ENCODE measurements at places on chromosomes 3 and 15.

DNA sequence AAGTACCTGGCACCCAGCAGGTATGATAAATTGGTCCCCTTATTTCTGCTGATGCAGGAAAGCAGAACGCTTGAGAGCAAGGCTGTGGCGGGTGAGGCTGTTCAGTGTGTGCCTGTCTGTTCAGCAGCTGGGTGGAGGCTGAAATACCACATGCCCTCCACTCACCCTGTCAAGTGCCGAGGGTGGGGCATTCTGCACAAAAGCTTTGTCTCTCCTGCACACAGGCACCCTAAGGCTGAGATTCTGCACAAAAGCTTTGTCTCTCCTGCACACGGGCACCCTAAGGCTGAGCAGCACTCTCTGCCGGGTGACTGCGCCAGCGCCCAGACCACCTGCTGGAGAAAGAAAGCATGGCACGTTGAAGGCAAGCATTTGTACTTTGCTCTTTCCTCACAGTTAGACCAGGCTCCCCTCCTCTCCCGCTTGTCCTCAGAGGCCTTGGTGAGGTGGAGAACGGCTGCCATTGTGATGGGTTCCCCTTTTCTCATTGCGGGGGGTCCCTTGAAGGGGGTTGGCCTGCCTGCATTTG lies 97.5 kb downstream of the BDH1 start:
- DNase-seq, result no peak

DNA sequence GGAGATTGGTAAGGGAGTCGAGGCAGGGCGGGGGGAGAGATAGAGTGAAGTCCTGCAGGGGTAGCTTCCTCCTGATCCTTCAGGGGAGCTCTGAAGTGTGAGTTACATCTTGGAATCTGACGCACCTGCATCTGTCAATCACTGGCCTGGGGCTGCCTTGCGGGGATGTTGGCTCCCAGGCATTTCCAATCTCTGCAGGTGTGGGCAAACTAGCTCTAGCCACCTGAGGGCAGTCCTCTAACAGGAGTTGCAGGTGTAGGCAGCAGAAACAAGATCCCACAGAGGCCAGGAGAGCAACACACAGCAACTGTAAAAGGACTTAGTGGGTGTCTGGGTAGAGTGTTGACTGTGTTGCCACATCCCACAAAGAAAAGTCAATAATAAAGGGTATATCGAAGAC lies 63.6 kb downstream of the ZNF621 start:
- DNase-seq, result no peak

GRCh38 chr3:194654443-194654842 lies 17.5 kb downstream of the LSG1 start:
- no peak for DNase-seq

DNA sequence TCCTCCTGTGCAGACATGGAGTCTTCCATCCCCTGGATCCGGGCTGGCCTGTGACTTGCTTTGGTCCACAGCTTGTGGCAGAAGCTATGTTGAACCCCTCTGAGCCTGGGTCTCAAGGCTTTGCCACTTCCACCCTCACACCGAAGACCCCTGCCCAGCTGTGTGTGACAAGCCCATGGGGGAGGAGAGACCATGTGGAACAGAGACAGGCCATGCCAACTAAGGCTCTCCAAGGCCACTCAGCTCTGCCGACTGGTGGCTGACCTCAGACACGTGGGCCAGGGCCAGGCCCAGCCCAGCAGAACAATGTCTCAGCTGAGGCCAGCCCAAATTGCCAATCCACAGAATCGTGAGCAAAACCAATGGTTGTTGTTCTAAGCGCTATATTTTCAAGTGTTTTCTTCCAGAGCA lies 16.4 kb upstream of the CFAP100 start:
- DNase-seq, result no peak

GRCh38 chr15:70892912-70893560 lies 410 bp downstream of the LRRC49 start:
- peak; percentile 58 for DNase-seq

DNA sequence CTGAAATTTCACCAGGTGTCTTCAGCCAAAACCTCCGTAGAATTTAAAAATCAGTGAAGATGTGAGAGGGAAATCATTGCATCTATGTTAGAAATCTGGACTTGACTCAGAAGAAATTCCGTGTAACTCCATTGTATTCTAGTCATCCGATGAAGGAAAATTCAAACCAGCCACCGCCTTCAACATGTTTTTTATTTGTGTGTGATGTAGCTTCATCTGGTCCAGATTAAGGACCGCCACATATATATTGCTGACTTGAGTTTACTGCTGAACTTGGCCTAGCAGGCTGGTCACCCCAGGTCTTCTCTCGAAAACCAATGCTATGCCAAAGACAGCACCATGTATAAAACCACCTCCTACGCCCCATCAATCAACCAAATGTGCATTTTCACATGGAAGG lies 120.9 kb downstream of the FOXP1 start:
- no peak for DNase-seq

GRCh38 chr3:46383211-46383950 lies 12.6 kb downstream of the CCR5 start:
- DNase-seq, result no peak

DNA sequence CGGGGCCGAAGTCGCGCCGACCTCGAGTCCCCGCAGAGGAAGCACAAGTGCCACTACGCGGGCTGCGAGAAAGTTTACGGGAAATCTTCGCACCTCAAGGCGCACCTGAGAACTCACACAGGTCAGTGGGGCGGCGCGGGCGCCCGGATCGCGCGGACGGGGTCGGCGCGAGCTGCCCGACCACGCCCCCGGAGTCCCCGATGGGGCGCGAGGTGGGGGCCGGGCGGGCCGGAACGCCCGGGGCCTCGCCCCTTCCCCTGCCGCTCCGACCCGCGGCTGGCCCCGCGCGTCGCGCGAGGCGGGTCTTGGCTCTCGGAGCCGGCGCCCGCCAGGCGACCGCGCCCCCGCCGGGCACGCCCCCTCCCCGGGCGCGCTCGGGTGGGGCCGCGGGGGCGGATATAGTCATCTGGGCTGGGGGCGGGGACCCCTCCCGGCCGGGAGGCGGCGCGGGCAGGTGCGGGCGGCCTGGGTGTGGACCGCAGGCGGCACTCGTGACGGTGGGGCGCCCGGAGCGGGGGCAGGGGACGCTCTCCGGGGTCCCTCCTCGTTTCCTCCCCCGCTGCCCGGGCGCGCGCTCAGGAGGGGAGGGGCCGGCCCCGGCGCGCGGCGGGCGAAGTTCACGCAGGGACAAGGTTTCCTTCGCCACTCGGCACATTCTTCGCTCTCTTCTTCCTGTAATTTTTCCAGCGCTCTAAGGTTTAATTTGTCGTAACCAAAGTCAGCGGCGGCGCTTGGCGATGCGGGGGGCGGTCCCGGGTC lies 1.2 kb downstream of the KLF13 start:
- peak; percentile 69 for DNase-seq

- peak; percentile 51 for DNase-seq
These were observed 142.7 kb downstream of the NSMCE3 start for GRCh38 chr15:29126821-29127461.

- DNase-seq, result no peak
These were observed 42.2 kb upstream of the ZBTB38 start for GRCh38 chr3:141326123-141326522.

GRCh38 chr15:99487337-99487730 lies 78.5 kb upstream of the MEF2A start:
- no peak for DNase-seq

GRCh38 chr15:39194106-39194830 lies 386.6 kb upstream of the THBS1 start:
- DNase-seq, result no peak

DNA sequence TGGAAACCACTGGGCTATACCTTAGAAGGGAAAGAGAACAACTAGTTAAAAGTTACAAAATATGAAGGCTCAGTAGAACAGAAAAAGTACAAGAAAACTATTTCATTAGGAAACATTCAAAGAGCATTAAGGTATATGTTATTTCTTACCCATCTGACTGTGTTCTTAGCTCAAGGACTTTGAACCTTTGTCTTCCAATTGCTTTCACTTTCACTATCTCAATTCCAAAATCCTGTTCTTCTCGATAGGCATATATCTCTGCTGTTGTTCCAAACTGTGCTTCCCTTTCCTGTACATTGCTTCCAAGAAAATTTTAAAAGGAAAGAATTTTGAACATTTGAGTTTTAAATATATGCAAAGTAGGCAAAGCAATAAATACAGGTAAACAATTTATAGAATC lies 6.9 kb downstream of the CRBN start:
- DNase-seq, result no peak

- no peak for DNase-seq
These were observed 119.9 kb downstream of the NSMCE3 start for GRCh38 chr15:29149738-29150075.

GRCh38 chr3:130543322-130543721 lies 26.3 kb downstream of the COL6A6 start:
- no peak for DNase-seq

DNA sequence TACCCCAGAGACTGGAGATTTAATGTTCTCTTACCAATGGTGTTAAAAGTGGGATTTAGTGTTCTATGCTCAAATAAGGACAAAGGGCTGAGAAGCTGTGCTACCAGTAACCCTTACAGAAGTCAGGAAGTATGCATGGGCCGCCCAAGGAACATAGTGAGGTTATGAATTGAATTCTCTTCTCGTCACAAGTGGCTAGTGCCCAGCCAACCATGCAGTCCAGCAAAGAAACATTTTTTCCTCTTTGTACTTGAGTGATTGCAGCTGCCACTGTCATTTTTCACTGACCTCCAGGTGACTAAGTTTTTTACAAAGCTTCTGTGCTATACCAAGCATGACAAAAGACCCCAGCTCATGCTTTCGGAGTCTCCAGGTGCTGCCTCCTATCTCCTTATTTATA lies 110.6 kb upstream of the DCBLD2 start:
- DNase-seq, result no peak

- no peak for DNase-seq
These were observed 44.6 kb downstream of the PTPN23 start for GRCh38 chr3:47425383-47425778.

DNA sequence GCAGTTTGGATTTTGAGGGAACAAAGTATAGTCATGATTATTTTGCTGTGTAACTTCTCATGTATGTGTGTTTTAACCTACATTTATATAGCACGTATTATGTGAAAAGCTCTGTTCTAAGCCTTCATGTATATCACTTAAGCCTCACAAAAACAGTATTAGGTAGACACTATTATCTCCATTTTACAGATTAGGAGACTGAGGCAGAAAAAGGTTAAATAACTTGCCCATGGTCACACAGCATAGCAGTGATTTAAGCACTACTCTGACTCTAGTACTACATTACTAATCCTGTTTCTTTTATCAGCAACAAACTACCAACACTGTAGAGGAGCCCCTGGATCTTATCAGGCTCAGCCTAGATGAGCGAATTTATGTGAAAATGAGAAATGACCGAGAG lies 2.6 kb downstream of the LSM3 start:
- DNase-seq, result no peak

DNA sequence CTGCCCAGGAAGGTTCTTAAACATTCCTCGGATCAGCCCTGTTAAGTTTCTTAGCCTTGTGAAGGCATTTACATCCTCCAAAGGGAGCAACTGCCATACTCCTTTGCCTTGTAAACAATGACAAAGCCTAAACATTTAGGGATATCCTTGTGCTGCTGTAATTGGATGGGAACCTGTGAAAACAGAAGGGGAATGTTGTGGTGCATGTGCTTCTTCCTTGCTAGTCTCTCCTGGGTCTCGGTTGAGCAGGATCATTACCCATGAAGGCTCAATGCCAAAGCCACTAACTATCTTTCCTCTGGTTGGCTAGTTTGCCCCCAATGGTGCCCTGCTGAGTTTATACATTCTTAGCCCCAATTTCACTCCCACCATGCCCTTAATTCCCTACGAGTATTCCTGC lies 17.3 kb downstream of the CHRNA3 start:
- no peak for DNase-seq

DNA sequence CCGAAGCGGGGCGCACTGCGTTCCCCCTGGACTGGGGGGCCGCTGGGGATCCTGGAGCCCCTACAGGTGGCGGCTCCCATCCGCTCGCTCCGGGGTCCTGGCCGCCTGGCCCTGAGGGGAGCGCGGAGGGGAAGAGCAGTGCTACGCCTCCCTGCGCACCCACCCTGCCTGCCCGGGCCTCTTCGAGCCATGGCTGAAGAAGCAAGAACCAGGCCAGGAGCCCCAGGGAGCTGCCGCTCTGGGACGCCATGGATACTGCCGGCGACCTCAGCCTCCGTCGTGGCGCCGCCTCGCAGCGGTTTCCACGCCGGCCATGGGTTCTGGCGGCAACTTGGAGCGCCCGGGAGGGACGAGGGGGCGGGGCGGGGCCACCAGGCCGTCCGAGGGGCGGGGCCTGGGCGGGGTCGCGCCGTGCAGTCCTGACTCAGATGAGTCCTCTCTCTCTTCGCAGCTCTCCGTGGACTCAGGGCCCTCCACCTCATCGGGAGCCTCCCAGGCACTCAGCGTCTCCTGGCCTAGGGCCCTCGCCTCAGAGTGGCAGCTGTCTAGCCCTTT lies 50.9 kb downstream of the MYL3 start:
- peak; percentile 72 for DNase-seq

DNA sequence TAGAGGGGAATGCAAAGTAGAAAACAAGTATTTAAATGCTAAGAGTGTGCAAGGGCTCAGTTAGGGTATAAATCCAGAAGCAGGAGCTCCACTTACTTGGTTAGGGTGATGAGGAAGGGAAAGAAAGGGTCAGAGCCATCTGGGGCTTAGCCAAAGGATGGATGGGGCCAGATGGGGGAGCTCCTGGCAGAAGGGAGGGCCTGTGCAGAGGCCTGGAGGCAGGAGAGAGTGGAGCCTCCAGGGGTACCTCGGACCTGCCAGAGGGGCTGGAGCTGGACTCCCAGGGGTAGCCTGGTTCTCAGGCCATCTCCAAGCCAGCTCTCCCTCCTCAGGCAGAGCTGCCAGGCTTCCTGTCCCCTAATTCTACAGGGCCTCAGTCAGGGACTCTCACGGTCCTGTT lies 506.3 kb downstream of the SHQ1 start:
- DNase-seq, result peak; percentile 69

GRCh38 chr15:81072551-81072950 lies 61.5 kb upstream of the CFAP161 start:
- DNase-seq, result no peak

GRCh38 chr3:12224181-12225147 lies 64.4 kb upstream of the PPARG start:
- no peak for DNase-seq

DNA sequence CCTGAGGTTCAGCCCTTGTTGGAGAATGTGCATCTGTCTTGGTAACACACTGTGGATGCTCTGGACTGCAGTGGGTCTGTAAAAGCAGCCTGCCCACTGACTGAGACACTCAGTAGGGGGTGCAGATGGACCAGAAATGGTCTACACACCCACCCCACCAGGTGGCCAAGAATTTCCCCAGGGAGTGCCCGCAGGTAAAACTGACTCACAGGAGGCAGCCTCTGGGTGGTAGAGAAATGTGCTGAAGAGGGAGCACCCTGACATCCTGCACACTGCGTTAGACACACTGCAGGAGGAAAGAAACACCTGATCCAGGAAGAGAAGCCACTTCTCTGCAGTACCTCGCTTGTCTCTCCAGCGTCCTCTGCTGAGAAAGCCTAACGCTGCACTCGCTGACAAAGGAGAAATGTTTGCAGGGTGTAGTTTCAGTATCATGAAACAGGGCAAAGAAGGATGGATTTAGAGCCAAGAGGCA lies 109.5 kb upstream of the ABHD17C start:
- DNase-seq, result no peak

GRCh38 chr3:45054196-45054857 lies 28.2 kb downstream of the CLEC3B start:
- DNase-seq, result no peak
